ENCODE measurements at places on chromosomes 13 and 19.

GRCh38 chr19:18431351-18432197 lies 6.4 kb downstream of the ISYNA1 start:
- no peak for DNase-seq

DNA sequence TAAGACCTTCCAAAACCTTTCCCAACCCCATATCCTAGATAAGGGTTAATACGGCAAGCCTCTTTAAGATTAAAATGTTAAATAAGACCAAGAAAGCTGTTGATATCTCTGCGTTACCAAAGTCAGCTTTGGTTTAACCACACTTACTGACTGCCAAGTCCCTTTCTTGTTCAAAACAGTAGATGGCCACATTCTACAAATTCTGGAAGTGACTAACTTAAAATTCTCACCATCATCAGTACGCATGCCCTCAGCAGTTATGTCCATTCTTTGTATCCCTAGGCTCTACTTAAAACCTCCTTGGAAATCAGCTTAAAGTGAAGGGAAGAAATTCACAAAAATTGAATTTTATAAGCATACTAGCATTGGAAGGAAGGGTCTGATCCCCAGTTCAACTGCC lies 23.6 kb downstream of the SOHLH2 start:
- no peak for DNase-seq

DNA sequence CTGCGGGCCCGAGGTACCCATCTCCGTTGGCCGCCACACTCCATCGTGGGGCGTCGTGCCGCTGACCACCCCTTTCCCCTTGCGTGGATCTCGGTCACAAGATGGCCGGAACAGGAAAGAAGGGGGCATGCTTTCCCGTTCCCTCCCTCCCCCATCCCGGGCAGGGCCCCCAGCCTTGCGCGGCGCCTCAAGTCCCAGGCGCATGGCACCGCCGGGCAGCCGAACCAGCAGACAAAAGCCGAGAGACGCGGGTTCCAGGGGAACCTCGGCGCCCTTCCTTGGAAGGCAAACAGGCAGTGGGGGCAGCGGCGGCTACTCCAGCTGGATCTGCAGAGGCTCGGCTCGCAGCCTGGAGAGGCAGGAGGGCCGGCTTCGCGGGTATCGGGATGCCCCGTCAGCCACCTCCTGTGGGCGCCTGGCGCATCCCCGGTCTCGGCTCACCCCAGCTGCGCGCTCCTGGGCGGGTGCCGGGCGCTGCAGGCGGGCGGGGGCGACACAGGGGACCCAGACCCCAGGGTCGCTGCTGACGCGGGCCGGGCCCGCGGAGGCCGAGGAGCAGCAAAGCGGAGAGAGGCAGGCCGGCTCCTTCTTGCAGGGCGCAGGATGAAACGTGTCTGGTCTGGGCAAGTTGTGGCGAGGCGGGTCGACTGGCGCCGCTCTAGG lies 439 bp downstream of the DZIP1 start:
- no peak for DNase-seq

DNA sequence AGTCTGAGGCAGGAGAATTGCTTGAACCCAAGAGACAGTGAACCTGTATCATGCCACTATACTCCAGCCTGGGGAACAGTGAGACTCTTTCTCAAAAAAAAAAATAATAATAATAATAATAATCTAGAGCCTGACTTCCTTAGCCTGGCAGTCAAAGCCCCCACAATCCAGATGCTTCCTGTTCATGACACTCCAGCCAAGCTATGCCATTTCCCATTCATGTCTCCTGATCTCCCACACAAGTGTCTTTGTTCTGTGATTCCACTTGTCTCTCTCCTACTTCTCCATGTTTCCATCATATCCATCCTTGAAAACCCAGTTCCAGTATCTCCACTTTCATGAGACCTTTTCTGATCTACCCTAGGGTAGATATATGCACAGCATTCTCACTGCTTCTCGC lies 150.7 kb downstream of the FOXO1 start:
- DNase-seq: no peak

DNA sequence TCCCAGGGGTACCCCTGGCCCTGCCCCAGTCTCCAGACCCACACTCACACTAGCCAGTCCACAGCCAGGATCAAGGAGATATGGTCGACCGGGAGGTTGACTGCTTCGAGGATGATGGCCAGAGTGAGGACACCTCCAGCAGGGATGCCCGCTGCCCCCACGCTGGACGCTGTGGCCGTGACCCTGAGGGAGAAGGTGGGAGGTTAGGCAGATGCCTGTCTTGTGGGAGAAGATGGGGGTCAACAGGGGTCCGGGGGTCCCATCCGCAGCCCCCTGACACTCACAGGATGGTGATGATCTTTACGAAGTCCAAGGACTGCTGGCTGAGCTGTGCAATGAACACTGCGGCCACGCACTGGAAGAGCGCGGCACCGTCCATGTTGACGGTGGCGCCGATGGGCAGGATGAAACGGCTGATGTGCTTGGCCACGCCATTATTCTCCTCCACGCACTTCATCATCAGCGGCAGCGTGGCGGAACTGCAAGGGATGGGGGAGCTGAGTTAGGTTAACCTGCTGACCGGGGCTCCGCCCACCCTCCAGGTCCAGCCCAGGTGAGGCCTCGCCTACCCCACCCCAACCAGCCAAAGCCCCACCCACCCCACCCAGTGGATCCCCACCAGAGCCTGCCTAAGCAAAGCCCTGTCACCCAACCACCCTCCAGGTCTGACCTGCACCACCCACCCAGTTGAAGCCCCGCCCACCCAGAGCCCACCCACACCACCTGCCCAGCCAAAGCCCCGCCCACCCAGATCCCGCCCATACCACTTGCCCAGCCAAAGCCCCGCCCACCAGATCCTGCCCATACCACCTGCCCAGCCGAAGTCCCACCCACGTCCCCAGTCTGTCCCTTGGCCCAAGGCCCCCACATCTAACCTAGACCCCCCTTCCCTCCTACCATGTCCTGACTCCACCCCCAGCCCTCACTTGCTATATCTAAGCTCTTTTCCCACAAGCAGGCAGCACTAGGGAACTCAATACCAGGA lies 11.2 kb downstream of the SLC1A5 start:
- no peak for DNase-seq

- no peak for DNase-seq
Observed at GRCh38 chr19:50510700-50511068, 307 bp downstream of the JOSD2 start.

DNA sequence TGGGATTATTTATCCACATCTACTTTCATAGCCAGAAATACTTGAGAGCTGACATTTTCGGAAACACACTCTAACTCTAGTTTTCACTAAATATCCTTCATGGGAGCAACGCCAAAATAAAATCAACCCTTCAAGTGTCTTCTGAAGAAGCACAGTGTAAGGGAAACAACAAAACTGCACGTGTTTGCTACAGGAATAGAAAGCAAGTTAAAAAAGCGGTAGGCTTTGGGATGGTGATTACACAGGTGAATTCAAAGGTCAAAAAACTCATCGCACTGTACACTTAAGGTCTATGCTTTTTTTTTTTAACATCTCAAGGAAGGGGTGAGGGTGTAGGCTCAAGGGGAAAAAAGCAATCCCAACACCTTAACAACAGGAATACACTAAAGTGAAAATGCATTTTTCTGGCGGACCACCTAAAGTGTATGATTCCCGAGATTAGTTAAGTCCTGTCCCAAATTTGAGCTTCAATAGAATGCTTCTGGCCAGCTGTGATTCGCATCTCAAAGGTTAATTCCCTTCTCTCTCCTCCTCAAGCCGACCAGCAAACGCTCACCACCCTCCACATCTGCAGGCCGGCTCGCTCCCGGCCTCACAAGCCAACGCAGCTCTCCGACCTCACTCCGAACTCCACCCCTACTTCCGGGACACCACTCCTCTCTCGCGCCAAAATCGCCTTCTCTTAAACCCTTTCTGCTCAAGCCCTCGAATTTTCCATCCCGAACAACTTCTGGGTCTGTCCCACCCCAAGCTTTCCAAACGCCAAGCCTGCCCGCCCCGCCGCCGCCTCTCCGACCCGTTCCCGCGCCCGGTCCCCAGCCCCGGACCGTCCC lies 1.1 kb downstream of the ARGLU1 start:
- DNase-seq: no peak

- DNase-seq: no peak
Observed at GRCh38 chr19:51821456-51821855, 26.5 kb downstream of the FPR3 start.

DNA sequence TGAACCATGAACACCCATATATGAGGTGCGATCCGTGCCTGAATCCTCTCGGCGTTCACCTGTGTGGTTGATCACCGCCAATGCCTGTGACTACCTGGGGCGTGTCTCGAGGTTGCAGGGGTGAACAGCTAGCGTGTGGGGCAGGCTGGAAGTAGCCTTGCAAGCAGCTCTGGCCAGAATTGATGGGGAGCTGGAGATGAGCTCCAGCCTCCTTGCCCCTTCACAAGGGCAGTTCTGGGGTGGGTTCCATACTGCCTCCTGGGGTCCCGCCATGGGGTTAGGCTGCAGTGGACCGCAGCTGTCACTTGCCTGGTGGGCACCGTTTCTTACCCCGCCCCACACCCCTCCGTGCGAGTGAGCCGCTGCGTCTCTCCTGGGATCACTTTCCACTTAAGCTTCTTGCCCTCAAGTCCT lies 154.5 kb upstream of the SOX1 start:
- DNase-seq: no peak

DNA sequence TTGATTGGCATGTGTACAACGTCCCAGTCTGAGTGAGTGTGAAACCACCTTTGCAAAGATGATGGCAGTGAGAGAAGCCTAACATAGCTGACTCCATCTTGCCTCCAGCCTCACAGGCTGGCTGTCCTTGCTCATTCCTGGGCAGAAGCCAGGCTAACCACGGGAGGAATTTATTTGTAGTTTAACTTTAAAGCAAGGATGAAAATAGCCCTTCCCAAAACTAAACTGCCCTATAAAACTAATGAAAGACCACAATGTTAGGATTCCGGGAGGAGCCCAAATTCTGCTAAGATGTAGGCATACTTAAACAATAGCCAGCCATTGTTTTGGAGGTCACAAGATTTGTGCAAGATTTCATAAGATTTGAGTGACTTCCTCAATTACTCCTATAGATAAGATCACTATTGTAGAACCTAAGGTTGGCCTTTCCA lies 96.6 kb upstream of the LSM14A start:
- no peak for DNase-seq

GRCh38 chr19:58513694-58514563 lies 2.1 kb upstream of the SLC27A5 start:
- peak; percentile 90 for DNase-seq

GRCh38 chr13:87207280-87208003 lies 463.7 kb upstream of the SLITRK5 start:
- DNase-seq: no peak

GRCh38 chr19:14370169-14370939 lies 10.9 kb upstream of the ADGRE5 start:
- DNase-seq: no peak

GRCh38 chr13:112588490-112589297 lies 741 bp upstream of the TUBGCP3 start:
- DNase-seq: no peak

- no peak for DNase-seq
Observed at GRCh38 chr13:36959456-36960116, 39.5 kb upstream of the SMAD9 start.

GRCh38 chr13:33169273-33169980 lies 116.1 kb downstream of the STARD13 start:
- no peak for DNase-seq

- DNase-seq: no peak
Observed at GRCh38 chr13:35865341-35866240, 265.6 kb downstream of the DCLK1 start.

DNA sequence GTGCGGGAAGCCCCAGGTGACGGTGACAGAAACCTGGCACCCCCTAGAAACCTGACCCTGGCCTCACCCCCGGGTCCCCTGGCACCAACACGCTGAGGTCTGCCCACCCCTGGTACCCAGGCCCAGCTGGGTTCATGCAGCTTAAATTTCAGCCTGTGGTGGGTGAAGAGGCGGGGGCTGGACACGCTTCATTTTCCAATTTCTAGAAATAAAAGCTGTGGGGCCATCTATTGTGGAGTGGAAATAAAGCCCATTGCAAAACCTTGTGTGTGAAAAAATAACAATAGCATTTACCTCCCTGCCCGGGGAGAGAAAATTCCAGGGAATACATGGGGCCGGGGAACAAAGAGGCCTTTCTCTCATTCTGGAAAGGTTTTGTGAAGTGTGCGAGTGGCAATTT lies 7.5 kb upstream of the FUT5 start:
- DNase-seq: no peak

DNA sequence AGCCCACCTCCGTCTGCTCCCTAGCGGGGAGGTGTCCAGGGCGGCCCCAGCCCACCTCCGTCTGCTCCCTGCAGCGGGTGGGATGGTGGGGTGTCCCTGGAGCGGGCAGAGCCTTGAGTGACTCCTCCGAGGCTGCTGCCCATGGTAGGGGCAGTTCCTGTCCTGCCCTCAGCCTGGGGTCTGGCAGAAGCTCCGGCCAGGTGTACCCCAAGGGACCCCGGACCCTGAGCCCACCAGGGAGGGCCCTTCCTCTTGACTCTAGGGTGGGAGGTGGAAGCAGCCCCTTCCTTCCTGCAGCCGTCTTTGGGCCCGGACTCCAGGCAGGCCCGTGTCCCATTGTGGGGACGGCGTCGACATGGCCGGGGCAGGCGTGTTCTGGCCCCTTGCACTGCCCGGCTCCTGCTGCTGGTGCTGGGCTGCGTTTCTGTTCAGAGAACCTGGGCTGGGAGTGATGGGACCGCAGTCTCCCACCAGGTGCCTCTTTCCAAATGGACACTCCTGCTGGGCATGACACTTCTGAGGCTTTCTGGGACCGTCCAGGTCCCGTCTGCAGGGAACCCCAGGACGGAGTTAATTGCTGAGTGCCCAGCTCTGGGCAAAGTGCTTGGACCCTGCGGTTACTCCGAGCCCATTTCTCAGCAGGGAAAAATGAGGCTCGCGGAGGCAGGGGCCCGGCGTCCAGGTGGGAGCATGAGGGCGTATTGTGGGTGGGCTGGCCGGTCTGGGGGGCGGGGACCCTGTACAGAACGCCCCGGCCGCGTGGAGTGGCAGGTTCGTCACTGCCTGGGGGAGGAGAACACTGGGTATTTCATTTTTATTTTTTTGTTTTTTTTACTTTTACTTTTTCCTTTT lies 19.8 kb downstream of the ARID3A start:
- no peak for DNase-seq

GRCh38 chr19:17972230-17972629 lies 5.3 kb downstream of the KCNN1 start:
- DNase-seq: no peak

DNA sequence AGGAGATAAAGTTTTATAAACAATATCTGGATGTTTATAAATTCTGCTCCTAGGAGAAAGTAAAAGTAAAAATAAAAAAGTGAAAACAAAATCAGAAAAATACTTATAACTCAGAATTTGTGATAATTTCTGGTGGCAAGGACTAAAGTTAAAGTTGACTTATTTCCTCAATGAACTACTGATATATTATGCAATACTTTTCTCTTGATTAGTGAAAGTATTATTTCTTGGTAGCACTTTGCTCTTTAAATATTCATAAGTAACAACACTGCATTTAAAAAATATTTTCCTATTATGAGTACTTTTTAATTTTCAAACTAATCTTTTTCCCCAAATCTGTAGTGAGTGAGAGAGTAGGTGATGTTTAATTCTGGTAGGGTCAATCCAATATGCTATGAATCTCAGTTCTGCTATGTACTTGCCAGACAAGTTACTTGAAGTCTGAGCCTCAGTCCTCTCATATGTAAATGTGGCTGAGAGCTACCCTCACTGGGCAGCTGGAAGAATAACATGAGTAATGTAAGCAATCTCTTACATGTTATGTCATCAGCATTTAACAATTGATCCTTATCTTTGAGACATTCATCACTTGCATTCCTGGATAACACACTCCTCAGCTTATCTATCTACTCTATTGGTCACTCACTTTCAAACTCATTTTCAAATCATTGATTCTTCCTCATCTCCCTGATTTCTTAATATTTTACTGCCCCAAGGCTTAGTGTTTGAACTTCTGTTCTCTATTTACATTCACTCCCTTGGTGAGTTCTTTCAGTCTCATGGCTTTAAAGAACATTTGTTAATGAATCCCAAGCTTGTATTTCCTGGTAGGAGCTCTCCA lies 239.0 kb downstream of the RGCC start:
- DNase-seq: no peak

All from activated T-cell treated with anti-CD3 and anti-CD28 coated beads for 4 hours (primary cell).